Calu3 (cell line): ENCODE measurements at places on chromosomes 5 and 9. TPM values are rescaled to one million over a fixed set of nuclear protein-coding genes. Genes with fewer than 3 reads are reported as not detected.

The HTR4 gene
- total RNA-seq, result not detected in 2 replicates

The IFNA10 gene
- not detected in 2 replicates for total RNA-seq

The IFNA13 gene
- total RNA-seq, result not detected in 2 replicates

DNA sequence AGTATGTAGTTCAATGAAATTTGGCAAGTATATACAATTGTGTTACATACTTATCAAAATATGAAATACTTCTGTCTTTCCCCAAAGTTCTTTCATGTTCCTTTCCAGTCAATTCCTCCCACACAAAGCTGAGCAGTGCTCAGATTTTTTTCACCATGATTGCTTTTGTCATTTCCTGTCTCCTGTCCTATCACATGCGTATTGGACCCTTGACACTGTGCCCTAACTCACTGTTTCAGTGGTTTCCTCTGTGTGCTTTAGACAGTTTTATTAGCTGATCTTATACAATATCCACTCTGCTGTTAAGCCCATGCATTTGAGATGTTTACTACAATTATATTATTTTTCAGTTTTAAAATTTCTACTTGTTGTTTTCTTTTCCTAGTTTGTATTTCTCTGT, 463.6 kb upstream of the MEF2C start:
- DNase-seq, result no peak

DNA sequence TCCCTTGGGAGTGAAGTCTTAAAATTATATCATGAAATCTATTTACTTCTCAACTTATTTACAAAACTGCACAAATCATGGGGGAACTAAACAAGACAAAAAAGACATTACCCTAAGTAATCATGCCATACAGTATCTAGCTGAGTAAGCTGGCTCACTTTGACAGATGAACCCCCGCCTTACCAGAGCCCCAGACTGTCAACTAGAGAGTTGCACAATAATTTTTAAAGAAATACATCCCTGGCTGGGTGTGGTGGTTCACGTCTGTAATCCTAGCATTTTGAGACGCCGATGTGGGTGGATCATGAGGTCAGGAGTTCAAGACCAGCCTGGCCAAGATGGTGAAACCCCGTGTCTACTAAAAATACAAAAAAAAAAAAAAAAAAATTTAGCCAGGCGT, 62.3 kb downstream of the LPAR1 start:
- DNase-seq, result no peak

DNA sequence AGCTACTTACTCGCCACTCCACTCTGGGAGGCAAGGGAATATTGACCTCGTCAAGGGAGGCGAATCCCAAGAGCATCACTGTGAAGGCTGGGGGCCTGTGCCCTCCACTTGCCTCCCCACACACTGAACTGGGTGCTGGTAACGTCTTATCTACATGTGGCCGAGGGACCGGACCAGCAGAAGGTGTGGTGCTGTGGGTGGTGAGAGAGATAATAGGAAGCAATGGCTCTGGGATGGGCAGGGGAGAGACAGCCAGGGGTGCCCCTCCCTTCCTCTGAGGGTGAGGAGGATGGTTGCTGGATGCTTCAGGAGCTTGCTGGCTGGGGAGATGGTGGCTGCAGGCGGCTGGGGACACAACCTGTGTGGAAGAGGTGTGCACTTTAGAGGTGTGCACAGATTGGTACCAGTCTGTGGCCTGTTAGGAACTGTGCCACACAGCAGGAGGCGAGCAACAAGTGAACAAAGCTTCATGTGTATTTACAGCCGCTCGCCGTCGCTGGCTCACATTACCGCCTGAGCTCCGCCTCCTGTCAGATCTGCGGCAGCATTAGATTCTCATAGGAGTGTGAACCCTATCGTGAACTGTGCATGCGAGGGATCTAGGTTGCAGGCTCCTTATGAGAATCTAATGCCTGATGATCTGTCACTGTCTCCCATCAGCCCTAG, 100.3 kb downstream of the ENTREP1 start:
- no peak for DNase-seq

DNA sequence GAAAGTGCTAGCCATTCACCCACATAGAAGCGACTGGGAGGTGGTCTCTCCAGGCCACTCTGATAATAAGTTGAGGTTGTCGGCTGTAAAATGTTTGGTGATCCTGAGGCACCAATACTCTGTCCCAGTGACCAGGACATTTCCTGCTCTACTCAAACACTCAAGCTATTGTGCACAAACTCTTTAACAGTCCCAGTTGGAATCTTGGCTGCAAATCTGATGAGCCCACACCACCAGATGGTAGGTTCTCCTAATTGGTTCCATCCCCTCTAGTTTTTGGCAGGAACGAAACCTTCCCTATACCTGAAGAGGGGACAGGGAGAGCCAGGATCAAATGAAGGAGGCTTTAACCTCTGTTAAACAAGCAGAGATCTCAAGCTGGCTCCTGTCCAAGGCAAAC, 14.3 kb downstream of the GRIA1 start:
- DNase-seq, result no peak
